ENCODE measurements at places on chromosomes 1 and 21.

GRCh38 chr1:220290140-220290761 lies 18.0 kb upstream of the RAB3GAP2 start:
- no peak for DNase-seq

DNA sequence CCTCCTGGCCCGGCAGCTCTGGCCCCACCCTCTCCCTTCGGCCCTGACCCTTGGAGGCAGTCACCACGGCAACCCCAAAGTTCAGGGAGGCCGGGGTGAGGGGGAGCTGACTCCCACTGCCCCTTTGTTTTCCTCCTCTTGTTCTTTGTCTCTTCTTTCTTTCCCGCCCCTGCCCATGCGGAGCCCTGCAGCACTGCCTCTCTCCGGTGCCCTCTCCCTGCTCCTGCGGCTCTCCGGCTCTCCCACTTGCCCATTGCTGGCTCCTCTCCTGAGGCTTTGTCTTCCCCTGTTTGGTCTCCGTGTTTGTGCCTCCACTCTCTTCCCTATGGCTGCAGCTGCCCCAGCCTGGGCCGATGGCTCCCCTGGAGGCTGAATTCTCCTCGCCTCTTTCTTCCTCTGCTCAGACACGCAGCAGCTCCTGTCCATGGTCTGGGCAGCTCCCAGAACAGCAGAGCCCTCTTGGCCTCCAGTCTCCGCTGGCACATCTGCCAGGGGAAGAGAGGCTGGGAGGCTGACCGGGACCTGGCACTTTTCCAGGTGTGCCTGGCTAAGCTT lies 5.8 kb downstream of the CELSR2 start:
- DNase-seq: no peak

GRCh38 chr1:4924356-4924755 lies 269.9 kb downstream of the AJAP1 start:
- no peak for DNase-seq

DNA sequence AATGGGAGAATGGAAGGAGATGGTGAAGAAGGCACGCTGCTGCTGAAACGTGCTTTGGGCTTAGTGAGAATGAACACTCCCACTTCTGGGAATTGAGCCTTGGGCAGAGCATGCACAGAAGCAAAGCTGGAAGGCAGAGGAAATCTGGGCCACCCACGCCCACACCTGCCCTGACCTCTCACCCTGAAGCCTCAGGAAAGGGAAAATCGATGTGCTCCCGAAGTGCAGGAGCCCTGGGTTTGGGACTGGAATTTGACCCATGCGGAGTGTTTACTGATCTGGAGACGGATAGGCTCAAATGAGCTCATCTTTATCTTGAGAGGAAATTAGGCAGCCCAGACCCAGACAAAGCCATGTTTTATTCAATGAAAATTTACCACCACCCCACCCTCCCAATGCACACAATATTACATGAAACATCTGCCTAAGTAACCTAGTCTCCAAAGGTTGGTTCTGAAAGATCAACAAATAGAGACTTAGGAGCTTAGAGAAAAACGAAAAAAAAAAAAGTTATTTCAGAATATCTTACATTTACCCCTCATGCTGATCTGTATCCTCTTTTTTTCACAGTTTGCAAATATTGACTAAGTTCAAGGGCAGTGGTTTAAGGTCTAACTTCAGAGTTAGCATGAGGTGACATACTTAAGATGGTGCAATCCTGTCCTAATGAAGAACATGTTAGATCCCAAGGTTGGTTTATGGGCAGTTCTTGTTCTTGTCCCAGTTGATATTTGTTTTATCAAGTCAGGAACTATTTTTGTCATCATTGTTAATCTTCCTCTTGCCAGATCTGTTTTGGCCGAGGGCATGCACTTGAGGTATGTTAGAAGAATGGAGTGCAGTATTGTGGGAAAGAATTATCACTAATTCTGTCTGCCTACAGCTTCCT lies 63.0 kb downstream of the PROX1 start:
- DNase-seq: no peak

- no peak for DNase-seq
Observed at GRCh38 chr1:233461847-233462246, 134.3 kb downstream of the MAP3K21 start.

DNA sequence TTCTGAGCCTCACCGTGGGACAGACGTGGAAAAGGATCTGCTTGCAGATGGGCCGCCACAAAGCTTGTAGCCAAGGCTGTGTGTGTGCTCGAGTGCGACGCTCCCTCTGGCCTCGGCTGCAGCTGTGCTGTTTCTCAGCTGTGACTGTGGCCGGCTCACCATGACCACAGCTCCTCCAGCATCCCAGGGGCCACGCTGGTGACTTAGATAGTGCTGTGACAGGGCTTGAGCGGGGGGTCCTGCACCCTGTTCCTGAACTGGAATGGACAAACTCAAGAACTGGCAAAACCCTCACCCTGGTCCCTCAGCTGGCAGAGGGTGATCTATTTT lies 17.4 kb upstream of the ACTRT2 start:
- no peak for DNase-seq

DNA sequence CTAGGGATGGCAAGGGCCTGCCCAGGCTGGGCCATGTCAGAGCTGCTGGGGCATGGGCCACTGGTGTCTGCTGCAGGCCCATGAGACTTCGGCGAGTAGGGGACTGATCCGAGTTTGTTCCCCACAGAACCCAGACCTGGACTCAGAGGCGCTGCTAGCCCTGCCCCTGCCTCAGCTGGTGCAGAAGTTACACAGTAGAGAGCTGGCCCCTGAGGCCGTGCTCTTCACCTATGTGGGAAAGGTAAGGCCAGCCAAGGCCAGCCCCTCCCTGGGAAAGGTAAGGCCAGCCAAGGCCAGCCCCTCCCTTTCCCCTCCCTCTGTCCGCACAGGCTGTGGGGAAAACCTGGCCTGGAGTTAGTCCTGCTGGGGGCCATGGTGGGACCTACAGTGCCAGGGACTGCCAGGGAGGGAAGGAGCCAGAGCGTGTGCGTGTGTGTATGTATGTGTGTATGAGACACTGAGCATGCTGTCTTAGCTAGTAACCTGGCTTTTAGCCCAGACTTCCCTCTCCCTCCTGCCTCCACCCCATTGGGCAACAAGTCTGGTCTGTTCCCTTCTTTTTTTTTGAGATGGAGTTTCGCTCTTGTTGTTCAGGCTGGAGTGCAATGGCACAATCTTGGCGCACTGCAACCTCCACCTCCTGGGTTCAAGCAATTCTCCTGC lies 8.0 kb downstream of the FAAH start:
- DNase-seq: peak; percentile 20

- DNase-seq: peak; percentile 56
Observed at GRCh38 chr1:62746086-62746808, 37.7 kb upstream of the ATG4C start.

DNA sequence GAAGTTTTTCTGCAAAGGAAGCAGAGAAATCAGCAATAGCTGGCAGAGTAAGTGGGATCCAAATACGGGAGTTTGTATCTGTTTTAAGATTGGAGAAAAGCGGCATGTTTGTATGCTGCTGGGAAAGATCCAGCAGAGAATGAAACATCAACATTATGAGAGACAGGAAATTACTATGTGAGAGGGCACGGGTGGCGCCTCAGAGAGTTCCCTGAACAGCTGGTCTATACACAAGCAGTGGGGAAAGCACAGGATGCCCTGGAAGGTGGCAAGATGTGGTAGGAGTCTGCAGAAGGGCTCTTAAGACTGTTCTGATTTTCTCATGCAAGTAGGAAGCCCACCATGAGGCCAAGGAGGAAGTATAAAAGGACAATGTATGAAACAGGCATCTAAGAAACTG lies 130.4 kb downstream of the RERE start:
- DNase-seq: no peak

DNA sequence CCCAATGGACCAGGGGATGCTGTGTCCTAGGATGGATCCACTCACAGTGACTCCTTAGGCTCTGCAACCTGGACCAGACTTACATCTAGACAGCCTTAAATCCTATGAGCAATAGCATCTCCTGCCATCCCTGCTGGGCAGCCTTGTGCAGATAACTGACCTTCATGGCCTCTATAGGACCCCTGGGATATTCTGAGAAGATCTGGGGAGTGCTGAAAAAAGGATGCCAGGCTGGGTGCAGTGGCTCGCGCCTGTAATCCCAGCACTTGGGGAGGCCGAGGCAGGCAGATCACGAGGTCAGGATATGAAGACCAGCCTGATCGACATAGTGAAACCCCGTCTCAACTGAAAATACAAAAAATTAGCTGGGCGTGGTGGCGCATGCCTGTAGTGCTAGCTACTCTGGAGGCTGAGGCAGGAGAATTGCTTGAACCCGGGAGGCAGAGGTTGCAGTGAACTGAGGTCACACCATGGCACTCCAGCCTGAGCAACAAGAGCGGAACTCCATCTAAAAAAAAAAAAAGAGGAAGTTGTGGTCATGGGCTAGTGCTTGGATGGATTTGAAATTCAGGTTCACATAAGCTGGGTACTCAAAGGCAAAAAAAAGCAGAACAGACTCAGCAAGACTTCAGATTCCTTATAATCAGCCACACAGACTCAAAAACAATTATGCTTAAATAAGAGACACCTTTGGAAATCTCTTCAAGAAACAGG lies 10.9 kb upstream of the SH2D1B start:
- no peak for DNase-seq

DNA sequence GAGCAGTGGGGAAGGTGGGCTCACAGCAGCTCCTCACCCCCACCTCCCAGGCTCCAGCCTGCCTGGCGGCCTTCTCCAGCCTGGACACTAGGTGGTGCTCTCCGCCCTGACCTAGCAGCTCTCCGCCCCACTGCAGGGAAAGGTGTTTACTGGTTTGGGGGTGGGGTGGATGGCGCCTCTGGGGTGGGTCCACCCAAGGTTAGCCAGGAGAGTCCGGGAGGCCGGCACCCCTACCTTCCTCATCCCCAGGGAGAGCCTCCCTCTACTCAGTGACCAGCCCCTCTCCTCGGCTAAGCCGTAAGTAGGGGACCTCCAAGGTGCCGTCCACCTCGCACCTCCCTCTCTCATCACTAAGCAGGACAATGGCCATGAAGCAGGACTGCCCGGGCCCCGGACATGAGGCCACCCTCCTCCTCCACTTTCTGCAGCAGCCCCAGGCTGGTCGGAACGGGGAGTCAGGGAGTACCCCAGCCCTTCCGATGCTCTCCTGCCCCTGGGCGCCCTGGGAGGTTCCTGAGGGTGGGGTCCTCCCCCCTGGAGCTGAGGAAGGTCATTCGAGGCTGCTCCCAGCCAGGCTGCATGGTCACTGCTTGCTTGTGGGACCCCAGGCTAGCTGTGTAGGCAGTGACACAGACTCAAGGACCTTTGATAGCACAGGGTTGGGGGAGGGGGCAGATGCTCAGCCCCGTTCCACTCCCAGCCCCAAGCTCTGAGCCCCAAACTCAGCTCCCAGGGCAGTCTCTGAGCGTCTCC lies 101.4 kb upstream of the VAMP3 start:
- DNase-seq: peak; percentile 28

- no peak for DNase-seq
Observed at GRCh38 chr1:172906778-172907592, 143.8 kb downstream of the TNFSF18 start.

- no peak for DNase-seq
Observed at GRCh38 chr1:80054129-80054528, 1047.6 kb upstream of the ADGRL4 start.

- DNase-seq: no peak
Observed at GRCh38 chr1:178796013-178796412, 71.0 kb downstream of the RALGPS2 start.

DNA sequence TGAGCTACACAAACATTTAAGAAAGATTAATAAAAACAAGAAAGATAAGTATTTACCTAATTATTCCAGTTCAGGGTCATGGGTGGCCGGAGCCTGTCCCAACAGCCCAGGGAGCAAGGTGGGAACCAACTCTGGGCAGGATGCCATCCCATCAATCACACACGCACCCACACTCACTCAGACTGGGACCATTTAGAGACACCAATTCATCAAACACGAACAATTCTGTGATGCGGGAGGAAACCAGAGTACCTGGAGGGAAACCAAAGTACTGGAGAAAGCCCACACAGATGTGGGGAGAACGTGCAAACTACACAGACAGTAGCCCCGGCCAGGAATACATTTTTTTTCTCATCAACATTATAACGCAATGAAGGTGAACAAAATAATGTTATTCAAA lies 16.2 kb downstream of the WASF2 start:
- DNase-seq: no peak

GRCh38 chr1:52142220-52143183 lies 613 bp downstream of the ZFYVE9 start:
- DNase-seq: no peak

- DNase-seq: peak; percentile 2
Observed at GRCh38 chr1:100785470-100786052, 66.0 kb downstream of the VCAM1 start.

DNA sequence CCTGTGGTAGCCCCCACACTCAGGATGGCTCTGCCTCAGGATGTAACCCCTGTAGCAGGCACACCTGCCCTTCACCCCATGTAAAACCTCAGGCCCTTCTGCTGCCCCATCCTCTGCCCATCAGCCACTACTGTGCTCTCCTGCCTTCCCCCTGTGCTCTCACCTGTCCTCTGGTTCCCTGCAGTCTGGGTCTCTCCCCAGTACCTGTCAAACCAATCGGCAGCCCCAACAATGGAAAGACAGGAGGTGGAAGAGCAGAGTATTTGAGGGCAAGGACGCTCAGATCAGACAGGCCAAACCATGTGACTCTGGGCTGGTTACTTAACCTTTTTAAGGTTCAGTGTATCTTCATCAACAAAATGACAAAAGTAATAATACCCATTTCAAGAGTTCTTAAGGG lies 30.9 kb downstream of the SMIM12 start:
- DNase-seq: no peak

DNA sequence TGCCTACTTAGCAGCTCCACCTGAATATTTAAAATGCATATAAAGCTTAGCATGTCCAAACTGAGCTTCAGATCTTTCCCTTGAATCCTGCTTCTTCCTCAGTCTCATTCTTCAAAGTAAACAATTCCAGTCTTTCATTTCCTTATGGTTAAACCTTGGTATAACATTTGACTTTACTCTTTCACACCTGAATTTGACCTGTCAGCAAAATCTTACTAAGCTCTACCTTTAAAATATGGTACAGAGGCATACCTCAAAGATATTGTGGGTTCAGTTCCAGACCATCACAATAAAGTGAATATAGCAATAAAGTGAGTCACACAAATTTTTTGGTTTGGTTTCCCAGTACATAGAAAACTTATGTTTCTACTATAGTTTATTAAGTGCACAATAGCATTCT lies 42.5 kb upstream of the RNF11 start:
- DNase-seq: no peak

GRCh38 chr1:224506141-224506814 lies 71.7 kb upstream of the WDR26 start:
- DNase-seq: no peak

- no peak for DNase-seq
Observed at GRCh38 chr1:77415579-77415978, 133.8 kb downstream of the AK5 start.

DNA sequence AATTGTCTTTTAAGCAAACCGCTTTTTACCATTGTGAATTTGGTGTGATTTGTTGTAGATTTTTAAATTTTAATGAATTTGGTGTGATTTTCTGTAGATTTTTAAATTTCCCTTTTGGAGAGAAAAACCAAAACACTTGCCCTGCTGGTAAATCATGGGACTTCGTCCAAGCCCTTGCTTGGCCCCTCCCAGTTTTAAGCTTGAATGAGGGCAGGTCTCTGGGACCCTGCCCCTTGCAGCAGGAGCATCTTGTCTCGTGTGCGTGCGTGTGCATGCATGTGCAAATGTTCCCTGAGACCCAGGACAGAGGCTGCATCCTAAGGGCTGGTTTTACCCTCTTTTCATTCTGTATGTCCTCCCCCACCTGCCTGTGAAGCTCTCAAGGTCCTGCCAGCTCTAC lies 248.6 kb downstream of the GREM2 start:
- no peak for DNase-seq

All from COLO829 (cell line).